Stimulated activated CD4-positive, alpha-beta T cell treated with anti-CD3 and anti-CD28 coated beads, TNF-alpha, amount 100 ng/mL, for 4 hours (primary cell): ENCODE measurements at places on chromosomes 2 and 18.

DNA sequence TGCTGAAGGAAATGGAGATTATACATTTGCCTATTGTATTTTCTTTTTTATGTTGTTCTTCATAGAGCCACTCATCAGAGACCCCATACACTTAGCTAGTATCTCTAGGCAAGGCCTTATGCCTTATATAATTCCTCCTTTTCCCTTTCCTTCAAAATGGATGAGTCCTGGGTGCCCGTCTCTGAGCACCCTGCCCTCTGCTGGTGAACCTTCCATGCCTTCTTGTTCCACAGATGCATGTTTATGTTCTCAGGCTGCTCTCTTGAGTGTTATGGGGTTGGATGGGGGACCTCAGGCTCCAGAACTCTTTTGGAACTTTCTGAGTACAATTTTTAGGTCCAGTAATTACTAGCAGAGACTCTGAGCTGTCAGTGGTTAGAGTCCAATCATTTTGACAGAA, 368.6 kb upstream of the SPRED2 start:
- DNase-seq: no peak

- DNase-seq: no peak
These were observed 62.5 kb downstream of the TGOLN2 start for GRCh38 chr2:85265304-85265703.

- no peak for DNase-seq
These were observed 34.6 kb upstream of the IL37 start for GRCh38 chr2:112876257-112876970.

DNA sequence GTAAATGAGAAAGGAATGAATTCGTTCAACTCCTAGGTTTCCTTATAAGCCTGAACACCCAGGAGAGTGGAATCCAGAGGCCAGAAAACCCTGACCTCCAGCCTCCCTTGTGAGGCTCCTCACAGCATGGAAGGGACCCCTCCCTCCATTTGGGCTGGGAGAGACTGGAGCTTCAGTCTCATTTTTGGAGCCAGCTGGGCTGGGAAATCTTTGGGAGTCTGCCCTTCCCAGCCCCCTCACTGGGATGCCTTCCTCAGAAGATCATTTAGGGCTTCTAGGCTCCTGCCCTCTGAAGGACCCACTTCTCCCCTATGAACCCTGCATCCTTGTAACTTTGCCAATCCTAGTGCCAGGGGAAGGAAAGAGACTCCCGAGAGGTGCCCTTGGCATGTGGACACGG, 346.1 kb downstream of the CYP26B1 start:
- no peak for DNase-seq

GRCh38 chr2:221370076-221370856, 201.8 kb downstream of the EPHA4 start:
- no peak for DNase-seq

DNA sequence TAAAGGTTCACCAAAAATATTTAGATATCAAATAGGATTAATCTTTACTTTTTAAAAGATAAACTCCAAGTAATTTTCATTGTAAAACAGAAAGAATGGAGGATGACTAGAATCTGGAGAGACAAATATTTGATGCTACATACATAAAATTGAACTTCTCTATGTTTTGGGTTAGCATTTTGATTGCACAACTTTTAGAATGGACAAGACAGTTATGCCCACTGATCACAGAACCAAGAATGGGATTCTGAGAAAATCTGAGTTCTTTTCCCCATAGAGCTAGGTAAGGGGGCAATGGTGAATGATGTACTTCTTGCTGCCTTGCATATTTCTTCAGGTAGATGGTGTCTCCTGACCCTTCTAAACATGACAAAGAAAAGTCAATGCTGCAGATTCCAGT, 191.2 kb upstream of the ZEB2 start:
- no peak for DNase-seq

- DNase-seq: no peak
These were observed 199.3 kb upstream of the HDAC4 start for GRCh38 chr2:239600001-239600593.

DNA sequence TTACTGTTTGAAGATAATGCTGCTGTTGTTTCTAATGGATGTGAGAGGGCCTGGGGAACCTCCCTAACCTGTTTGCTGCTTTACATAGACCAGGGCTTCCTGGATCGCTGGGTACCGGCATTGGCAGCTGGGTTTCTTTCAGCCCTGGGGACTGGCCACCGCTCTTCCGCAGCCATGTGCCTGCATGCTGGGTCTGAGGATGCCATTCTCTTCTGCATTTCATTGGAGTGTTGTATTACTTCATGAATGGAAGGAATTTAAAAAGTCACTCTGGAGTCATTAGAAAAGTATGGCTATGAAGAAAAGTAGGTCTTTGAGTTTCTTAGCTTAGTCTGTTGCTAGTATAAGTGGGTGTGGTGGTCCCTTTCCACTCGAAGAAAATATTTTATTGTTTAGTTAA, 107.3 kb upstream of the MGAT5 start:
- no peak for DNase-seq

DNA sequence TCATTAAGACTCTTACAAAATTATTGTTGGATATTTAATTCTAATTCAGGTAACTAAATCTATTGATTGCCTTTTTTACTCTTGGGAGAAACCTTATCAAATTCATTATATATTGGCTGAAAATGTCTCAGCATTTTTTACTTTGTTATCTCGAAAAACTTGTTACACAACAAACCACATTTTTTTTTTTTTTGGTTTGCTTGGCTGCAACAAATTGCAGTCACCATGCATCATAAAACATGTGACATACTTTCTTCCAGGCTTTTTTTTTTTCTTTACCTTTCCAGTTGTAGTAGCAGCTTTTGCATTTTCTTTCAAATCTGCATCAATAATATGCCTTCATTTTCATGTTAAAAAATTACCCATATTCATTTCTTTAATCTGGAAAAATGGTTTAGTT, 186.7 kb downstream of the TDRD15 start:
- DNase-seq: no peak

DNA sequence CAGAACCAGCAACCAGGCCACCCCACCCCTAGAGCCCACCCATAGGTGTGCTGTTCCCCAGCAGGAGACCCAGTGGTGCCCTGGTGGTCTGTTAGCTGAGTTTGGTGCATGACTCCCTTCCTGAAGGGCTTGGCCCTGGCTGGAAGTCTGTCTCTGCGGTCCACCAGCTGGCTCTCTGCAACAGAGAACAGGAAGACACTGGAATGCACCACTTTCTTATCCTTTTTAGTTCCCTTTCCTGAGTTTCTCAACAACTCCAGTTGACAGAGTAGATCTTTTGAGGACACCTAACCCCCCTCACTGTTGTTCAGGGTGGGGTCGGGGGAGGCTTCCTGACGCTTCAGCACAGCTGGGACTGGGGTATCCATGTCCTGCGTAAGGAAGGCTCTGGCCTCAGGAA, 11.9 kb upstream of the RPL37A start:
- no peak for DNase-seq

DNA sequence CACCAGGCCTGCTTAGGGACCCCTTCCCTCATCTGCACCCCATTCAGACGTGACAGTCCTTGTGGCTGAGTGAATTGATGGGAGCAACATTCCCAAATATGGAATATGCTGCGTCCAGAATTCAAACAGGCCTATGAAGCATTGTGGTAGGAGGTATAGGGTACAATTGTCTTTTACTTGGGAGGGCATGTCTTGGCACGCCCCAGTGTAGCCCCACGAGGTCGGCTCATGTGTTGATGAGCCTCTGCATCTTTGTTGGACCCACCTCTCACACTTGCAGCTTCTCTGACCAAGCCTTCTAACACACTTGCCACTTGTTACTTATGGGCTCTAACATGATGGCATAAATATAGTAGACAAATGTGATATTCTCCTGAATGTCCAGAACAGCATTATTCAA, 1.6 kb downstream of the TIMM21 start:
- DNase-seq: no peak

DNA sequence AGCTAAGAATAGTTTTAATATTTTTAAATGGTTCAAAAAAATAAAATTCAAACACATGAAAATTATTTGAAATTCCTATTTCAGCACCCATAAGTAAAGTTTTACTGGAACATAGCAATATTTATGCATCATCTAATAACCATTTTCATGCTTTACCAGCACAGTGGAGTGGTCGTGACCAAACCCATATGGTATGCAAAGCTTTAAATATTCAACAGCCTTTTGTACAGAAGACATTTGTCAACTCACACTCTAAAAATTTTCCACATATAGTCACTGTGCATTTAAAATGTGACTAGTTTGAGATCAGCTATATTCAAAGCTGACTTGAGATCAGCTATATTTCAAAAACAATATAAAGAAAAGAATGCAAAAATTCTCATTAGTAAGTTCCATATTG, 46.2 kb downstream of the PUM2 start:
- DNase-seq: no peak

DNA sequence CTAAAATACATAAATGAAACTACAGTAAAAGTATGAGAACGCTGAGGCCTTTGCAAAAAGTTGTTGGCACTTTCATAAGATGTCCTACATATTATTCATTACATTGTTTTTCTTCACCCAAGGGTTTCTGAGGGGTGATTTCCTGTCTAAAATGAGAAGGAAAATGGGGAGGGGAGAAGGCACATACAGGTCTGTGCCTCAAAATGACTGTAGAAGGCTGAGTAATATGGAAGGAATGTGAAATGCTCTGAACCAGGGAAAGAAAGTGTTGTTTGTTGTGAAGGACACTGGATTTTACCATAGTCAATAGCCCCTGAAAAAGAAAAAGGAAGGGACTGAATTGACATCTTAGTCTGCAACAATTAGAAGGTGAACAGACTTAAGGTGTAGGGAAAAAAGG, 99.5 kb upstream of the RNF152 start:
- DNase-seq: no peak

- DNase-seq: no peak
These were observed 55.1 kb downstream of the CPS1 start for GRCh38 chr2:210611466-210611865.

DNA sequence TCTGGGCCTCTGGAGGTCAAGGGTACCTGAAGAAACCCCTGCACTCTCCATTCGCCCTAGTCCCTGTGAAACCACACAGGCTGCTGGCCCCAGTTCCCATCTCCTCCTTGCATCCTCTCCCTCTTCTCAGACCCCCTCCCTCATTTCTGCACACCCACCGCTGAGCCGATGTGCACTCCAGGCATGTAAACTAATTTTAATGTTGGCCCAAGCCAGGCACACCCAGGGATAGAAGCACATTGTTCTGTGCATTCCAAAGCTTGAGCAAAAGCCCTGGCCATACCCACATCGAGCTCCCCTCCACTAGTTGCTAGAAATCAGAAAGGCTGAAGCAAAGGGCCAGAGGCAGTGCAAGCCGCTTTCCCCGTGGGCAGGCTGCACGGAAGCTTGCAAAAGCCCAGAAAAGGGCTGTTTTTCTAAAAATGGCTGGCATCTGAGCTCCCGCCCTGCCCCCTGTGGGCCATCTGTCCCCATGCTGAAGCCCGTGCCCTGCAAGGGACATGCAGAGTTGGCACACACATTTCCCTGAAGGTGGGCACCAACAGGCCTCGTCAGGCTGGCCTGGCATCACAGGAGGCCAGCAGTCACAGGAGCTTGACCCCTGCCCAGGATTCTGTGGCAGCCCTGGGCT, 181.6 kb downstream of the SMAD7 start:
- DNase-seq: no peak

GRCh38 chr2:229173825-229174359, 97.2 kb downstream of the PID1 start:
- DNase-seq: no peak

DNA sequence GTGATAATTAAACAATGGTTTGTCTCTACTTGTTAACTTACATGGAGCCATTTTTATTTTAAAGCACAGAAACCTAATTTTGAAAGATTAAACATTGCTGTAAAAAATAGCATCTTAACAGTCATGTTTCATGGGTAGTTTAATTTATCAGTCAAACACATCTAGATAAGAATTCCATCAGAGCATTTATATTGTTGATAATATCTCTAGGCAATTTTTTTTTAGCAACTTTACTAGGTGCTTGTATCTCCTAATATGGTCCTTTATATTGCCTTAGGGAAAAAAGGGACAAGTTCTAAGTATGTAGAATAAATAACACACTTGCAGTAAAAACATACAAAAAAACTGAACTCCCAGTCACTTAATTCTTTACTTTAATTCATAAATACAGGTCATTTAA, 863 bp downstream of the CSRNP3 start:
- no peak for DNase-seq

DNA sequence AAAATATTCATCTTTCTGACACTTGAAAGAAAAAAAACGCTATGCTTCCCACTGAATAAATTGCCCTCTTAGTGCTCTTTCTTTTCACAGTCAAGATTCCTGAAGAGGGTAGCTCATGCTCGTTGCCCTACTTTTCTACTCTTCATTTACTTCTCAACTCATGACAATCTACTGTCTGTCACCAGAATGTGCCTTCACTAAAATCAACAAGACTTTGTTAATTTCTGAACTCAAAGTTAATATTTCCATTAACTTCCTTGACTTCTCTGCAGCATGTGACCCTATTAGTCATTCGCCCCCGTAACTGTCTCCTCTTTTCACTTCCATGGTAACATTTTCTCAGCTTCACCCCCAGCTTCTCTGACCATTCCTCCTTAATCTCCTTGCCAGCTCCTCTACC, 98.9 kb upstream of the MAPRE2 start:
- DNase-seq: no peak

GRCh38 chr2:100029460-100029859, 112.9 kb downstream of the AFF3 start:
- no peak for DNase-seq

DNA sequence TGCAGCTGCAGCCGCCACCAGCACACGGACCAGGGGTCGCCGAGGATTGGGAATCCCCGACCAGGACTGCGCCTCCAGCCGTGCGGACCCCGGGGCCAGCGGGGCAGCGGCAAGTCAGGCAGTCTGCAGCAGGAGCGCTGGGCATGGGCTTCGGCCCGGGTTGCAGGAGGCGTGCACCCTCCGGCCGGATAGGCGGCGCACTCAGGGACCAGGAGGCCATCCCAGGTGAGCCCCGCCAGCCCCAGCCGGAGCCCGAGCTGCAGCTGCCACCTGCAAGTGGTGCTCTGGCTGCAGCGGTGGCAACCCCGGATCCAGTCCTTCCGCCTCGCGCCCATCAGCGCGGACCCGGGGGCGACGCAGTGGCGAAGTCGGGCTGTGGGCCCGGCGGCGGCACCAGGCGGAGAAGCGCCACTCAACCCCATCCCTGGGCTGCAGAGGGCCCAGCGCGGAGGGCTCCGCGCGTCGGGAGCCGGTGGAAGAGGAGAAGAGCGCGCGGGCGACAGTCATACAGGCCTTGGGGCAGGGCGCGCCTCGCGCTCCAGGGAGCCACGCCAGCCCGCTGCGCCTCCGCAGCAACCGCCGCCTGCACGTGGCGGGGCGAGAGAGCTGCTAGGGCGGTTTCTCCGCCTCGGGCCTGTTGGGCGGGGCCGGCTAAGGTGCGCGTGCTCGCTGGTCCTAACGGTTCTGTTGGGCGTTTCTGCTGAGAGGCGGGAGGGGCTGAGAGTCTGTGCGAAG, 73.8 kb downstream of the RPIA start:
- DNase-seq: peak; percentile 23

- DNase-seq: no peak
These were observed 625.0 kb downstream of the TMEM182 start for GRCh38 chr2:103386872-103387271.
